ENCODE measurements at places on chromosomes 6 and 20.

GRCh38 chr6:31559606-31559957 lies 12.2 kb downstream of the NFKBIL1 start:
- no peak for DNase-seq

GRCh38 chr6:154613137-154613676 lies 102.7 kb upstream of the CNKSR3 start:
- DNase-seq: no peak

GRCh38 chr6:14467591-14467990 lies 350.0 kb downstream of the CD83 start:
- DNase-seq: no peak

GRCh38 chr20:43710370-43711044 lies 16.3 kb downstream of the GTSF1L start:
- DNase-seq: no peak

GRCh38 chr6:50543666-50544065 lies 169.7 kb upstream of the TFAP2D start:
- no peak for DNase-seq

DNA sequence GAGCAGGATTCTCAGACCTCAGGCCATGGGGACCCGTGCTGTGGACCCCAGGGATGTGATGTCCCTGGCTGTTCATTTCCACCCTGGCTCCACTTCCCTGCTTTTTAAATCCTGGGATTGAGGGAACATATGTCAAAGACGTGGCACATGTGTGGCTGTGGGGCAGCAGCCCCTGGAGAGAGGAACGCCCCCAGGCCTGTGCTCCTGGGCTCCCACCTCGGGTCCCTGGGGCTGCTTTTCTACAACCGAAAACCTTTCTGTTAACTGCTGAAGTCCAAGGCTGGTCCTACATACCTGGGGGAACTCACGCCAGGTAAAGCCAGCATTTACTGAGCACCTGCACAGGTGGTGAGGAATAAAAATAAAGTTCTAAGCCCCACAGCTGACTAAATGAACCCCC lies 102.3 kb upstream of the FRMD1 start:
- DNase-seq: no peak

- DNase-seq: no peak
Measured at GRCh38 chr6:4565301-4566250, 210.6 kb upstream of the CDYL start.

DNA sequence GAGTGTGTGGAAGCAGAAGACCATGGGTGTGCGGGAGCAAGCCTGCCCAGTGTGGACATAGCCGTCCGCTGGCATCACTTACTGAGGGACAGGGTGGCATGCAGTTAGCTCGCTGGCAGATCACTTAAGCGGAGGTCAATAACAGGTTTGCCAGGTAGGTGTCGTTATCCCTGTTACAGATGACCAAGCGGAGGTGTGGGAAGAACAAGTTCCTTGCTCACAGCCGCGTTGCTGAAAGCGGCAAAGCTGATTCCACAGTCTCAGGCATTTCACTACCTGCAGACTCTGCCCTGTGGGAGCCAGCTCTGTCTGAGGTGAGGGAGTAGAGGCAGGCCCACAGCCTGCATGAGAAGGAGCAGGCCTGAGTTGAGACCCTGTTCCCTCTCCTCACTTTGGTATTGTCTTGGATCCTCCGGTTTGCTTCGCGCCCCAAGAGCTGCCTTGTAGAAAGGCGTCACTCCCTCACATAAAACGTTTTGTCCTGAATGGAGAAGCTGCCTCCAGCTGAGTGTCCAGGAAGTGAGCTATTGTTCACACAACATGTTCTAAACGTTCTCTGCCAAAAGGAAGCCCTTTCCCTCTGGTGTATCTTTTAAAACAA lies 96.9 kb downstream of the TCP11 start:
- no peak for DNase-seq

DNA sequence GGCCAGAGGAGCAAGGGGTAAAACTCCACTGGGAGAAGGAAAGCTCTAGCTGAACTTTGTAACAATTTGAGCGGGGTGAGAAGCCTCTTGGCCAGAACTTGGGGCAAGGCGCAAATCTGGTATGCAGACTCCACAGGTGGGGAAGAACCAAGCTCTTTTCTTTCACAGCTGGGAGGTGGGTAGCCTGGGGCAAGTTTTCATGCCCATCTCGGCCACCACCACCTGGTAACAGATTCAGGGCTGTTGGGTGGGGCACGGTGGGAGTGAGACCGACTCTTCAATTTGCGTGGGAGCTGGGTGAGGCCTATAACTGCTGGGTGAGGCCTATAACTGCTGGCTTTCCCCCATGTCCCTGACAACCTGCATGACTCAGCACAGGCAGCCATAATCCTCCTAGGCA lies 37.5 kb downstream of the SDHAF4 start:
- no peak for DNase-seq

GRCh38 chr6:168396561-168396960 lies 44.4 kb upstream of the SMOC2 start:
- DNase-seq: no peak

DNA sequence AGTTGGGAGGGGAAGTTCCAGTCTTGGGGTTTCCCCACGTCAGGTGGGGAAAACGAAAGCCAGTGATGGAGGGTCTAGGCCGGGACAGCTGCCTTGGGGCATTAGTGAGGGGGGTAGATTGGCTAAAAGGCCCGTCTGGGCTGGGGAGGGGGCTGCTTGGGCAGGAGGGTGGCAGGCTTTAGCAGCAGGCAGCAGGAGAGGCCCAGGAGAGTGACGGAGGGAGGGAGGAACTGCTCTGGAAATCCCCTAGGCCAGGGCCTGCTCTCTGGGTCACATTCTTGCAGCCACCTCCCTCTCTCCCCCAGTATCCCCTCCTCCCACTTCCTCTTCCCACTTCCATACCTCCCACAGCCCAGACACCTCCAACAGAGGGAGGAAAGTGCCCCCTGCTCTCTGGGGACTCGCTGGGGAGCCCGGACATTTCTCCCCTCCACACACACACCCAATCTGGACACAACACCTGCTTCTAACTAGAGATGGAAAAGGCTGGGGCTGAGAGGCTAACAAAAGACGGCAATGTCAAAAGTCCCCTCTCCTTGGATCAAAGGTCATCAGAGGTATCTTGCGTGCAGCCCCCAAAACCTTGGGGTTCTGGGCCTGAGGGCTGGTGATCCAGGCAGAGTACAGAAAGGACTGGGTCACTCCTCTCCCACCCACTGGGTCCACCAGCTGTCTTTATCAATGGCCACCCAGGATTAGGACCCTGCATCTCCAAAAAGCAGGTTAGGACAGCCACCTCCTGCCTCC lies 1.8 kb downstream of the NFKBIE start:
- no peak for DNase-seq

- no peak for DNase-seq
Measured at GRCh38 chr6:56652994-56653393, 10.3 kb upstream of the DST start.

DNA sequence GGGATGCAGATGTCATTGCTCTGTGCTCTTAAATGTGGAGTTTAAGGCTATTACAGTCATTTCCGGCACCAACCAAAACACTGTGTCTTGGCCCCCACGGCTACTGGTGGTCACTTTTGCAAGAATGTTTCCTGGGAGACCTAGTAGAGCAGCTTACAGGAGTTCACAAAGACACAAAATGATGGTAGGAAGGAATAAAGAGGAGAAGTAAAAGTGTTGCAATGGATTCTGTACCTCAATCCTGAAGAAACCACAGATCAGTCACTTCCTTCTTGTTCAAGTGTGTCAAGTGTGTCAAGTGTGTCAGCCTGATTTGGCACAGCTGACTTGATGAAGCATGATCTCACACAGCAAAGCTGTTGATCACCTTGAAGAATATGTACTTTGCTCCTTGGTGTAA lies 344.0 kb downstream of the PLCB1 start:
- no peak for DNase-seq

DNA sequence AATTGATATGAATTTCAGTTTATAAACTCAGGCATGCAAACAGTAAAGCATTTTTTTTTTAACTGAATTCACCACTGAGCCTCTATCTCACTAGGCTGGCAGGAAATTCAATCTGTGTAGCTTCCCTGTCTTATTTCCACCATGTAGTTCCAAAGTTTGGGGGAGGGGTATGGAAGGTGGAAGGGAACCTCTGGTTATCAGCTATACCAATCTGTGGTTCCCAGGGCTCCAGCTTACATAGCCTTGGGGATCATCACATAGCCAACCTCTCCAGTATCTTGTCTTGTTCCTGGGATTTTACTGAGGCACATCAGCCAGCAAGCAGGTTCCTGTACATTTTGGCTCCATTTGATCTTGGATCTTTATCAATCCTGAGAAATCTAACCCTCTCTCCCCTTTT lies 15.6 kb downstream of the RAD21L1 start:
- no peak for DNase-seq

DNA sequence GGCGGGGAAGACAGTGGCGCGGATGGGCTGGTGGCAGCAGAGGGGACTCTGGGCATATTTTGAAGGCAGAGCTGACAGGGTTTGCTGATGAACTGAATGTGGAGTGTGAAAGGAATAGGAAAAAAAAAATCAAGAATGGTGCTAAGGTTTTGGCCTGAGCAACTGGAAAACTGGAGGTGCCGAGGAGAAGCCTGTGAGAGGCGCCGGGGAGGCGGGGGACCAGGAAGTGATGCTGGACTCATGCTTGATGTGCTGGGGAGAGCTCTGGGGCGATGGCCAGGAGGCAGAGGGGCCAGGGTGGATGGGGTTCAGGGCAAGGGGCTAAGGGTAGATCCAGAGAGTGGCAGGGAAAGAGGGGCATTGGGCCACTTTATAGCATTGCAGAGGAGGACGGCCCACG lies 55.8 kb downstream of the SULF2 start:
- DNase-seq: no peak

GRCh38 chr6:52543262-52543661 lies 33.6 kb downstream of the TRAM2 start:
- no peak for DNase-seq

DNA sequence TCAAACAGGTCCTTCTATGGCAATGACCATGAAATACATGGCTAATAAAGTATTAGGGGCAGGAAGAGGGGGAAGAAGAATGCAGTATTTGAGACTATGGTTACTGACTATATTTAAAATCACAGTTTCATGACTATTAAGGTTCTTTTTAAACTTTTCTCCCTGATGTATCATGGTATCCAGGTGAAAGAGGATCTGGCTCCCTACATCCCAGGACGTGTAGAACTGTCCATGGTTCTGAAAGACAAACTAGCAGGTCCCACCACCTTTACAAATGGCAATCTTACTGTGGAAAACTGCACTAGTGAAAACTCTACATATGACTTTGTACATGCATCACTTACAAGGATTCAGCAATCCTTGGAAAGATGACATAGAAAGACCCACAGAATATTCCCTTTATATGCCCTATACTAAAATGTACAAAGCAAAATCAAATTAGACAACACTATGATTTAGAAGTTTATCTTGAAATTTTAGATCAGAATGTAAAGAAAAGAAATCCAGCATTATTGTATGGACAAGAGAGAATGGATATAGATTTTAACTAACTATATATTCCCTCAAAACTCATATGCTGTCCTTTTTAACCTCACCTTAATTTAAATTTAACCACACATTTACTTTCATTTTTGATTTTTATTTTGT lies 33.5 kb downstream of the RPP21 start:
- DNase-seq: no peak

- no peak for DNase-seq
Measured at GRCh38 chr6:111441678-111442243, 41.3 kb downstream of the REV3L start.

- DNase-seq: no peak
Measured at GRCh38 chr6:67496191-67496590, 1138.9 kb upstream of the ADGRB3 start.

GRCh38 chr6:131949909-131950766 lies 1.0 kb downstream of the CCN2 start:
- no peak for DNase-seq

GRCh38 chr6:42400061-42400760 lies 51.5 kb downstream of the TRERF1 start:
- DNase-seq: no peak

DNA sequence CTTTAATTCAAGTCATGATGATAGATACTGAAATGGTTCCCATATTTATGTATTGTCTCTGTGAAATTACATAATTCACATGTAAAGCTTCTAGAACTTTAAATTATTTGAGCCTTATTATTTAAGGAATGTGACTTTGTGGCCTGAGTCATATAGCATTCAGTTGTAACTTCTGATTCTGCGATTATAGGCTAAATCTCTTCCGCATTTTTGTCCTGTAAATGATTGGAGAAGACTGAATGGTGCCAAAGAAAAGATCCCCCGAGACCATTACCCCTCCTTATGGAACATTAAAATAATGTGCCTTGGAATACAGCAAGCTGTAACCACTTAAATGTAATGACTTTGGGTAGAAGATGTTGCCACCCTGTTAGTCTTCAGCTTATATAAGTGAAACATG lies 63.3 kb upstream of the MAP7 start:
- DNase-seq: no peak

DNA sequence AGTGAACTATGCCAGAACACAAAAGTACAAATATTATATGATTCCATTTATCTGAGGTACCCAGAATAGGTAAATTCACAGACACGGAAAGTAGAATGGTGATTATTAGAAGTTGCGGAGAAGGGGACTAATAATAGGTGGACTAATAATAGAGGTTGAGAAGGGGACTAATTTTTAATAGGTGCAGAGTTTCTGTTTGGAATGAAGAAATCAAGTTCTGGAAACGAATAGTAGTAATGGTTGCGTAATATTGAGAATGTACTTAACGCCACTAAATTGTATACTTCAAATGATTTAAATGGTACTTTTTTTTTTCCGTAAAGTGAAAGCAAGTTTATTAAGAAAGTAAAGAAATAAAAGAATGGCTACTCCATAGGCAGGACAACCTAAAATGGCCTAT lies 33.2 kb downstream of the B4GALT5 start:
- DNase-seq: no peak

GRCh38 chr6:154485815-154486214 lies 24.7 kb downstream of the CNKSR3 start:
- no peak for DNase-seq

GRCh38 chr6:26088344-26088743 lies 1.1 kb downstream of the HFE start:
- DNase-seq: no peak

- no peak for DNase-seq
Measured at GRCh38 chr6:163756079-163756478, 341.6 kb downstream of the QKI start.

- no peak for DNase-seq
Measured at GRCh38 chr20:62925420-62926228, 681 bp downstream of the DIDO1 start.

Data from activated T-cell treated with anti-CD3 and anti-CD28 coated beads for 1 hour (primary cell).